Stimulated activated CD8-positive, alpha-beta memory T cell treated with anti-CD3 and anti-CD28 coated beads, Interleukin-15, amount 100 ng/mL, for 24 hours (primary cell): ENCODE measurements at places on chromosomes 7 and 10.

DNA sequence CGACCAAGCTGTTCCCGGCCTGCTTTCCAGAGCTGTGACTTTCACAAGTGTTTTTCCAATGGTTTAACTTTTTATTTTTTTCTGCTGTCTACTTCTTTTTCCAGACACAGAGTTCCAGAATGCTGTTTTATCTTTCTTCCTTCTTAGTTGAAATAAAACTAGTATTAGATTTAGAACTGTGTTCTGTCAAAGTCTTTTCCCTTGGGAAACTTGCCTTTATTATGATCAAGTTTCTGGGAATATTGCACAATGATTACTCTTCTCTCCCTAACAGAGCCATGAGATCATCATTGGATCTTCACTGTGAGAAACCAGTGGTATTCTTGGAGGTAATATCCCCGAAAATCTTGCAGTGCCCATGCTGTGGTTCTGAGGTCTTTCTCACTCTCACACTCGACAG, 104.9 kb upstream of the KCND2 start:
- DNase-seq, result no peak

DNA sequence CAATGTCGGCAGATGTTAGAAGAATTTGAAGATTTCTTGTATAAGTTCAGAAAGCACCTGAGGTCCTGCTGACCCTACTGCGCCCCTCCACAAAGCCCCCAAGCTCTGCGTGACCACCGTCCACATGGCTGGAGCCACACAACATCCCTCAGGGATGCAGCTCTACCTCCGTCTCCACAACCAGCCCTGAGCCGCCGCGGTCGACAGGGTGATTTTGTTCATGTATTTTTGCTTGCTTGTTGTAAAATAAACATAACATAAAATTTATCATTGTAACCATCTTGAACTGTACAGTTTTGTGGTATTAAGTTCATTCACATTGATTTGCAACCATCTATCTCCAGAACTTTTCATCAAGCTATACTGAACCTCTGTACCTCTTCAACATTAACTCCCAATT, 50.5 kb downstream of the CPXM2 start:
- DNase-seq, result no peak

DNA sequence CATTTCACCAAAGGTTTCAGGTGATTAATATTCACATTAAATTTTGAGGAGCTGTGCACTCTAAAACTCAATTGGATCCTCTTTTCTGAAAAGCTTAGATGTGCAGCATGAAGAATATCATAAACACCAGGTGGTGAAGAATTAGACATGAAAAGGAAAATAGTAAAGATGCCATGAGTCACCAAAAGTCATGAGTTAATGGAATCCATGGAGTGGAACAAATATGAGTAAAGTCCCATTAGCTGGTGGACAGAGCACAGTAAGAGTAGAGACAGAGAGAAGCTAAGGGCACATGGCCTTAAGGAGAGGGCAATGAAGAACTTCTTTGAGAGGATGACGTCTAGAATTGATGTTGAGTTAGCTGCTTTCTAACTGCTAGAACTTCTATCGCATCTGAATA, 271.6 kb downstream of the CSTF2T start:
- DNase-seq, result no peak

- DNase-seq, result no peak
Measured at GRCh38 chr7:158449266-158449665, 138.4 kb downstream of the PTPRN2 start.

DNA sequence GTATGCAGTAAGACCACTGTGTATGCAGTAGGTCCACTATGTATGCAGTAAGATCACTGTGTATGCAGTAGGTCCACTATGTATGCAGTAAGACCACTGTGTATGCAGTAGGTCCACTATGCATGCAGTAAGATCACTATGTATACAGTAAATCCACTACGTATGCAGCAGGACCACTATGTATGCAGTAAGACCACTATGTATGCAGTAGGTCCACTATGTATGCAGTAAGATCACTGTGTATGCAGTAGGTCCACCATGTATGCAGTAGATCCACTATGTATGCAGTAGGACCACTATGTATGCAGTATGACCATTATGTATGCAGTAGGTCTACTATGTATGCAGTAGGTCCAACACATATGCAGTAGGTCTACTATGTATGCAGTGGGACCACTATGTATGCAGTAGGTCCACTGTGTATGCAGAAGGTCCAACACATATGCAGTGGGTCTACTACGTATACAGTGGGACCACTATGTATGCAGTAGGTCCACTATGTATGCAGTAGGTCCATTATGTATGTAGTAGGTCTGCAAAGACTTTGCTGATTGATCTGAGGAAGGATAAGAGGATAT, 313.6 kb downstream of the ADARB2 start:
- DNase-seq, result no peak

- DNase-seq, result no peak
Measured at GRCh38 chr10:60040014-60040662, 133.8 kb upstream of the CCDC6 start.

DNA sequence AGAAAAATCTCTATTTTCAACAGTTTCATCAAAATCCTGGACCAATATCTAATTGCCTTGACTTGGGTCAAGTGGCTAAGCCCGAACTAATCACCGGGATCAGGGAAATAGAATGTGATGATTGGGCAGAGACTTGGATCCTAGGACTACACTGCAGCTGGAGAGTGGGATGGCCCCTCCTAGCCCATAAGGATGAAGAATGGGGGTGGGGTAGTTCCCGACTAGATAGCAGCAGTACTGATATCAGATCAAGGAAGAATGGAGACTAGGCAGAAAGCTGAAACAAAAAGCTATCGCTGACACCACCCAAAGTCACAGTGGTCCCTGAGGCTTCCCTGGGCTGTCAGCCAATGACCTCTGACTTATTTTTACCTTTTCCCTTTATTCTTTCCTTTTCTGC, 160.4 kb upstream of the PHYHIPL start:
- DNase-seq, result no peak

DNA sequence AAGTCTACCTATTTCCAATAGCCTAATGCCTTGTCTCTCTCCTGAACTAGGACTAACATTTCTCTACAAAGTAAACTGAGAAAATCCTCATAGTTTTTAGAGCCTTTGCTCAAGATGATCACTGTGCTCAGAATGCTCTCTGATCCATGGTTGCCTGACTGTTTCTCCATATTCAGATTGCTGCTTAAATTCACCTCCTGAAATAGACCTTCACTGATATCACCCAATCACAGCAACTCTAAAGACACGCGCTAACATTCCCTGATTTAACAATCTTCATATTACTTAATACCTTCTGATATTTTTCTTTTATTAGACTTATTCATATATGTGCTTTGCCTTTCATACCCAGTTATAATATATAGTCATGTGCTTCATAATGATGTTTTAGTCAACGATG, 148.9 kb upstream of the SP4 start:
- DNase-seq, result no peak

- no peak for DNase-seq
Measured at GRCh38 chr10:99292159-99292558, 37.0 kb upstream of the CNNM1 start.

GRCh38 chr10:72541337-72541736, 84.5 kb downstream of the MICU1 start:
- DNase-seq, result no peak

DNA sequence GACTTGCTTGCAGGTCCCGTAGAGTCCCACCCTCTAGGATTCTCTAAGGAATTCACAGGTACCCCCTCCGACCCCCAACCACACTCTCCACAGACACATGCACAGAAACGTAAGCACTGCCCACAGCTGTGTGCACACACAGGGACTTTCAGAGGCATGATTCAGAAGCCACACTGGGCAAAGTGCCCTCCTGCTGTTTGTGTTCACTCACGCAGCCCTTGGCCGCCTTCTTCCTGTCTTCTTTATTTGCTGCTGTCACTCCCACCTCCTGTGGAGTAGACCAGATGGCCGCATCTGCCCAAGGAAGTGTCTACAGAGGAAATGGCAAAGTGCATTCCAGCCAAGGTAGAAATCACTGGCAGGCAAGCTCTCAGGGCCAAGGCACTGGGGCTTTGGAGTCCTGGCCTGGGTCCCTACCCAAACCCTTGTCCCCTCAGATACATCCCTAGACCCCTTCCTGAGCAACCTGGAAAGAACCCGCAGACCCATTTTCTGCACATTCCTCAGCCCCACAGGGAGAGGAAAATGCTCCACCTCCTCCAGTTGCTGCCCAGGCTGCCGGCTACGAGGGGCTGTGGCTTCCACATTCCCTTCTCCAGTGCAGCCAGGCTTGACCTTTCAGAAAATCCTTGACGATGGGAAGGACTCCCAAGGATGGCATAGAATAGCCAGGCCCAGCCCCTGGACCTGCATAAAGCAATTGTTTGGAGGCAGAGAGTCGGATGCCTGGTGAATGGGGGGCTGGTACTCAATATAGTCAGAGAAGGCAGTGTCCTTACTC, 21.6 kb upstream of the GIMAP8 start:
- no peak for DNase-seq

DNA sequence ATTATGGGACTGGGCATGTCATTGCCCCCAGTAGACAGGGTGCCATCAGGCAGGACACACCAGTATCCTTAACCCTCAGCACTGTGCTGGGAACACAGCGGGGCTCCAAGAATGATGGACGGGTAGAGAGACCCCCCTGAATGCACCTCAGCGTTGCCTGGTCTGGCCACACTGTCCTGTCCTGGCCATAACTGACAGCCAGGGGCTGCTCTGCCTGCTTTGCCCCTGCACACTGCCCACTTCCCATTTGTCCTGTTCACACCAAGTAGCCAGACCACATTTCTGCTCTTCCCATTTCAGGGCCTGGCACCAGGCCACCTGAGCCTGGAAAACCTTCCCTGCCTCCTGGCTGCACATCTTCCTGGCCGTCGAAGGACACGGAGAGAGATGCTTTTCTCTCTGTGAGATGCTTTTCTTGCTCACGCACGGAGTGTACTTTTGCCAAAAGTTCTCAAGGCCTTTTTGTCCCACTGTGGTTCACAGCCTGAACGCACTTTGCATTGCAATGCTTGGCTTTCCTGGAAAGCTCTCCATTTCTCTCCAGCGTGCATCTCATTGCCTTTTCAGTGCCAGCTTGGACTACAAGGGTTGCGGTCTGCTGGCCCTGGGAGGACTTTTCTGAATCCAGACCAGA, 131.0 kb upstream of the EEPD1 start:
- DNase-seq, result no peak

- DNase-seq, result no peak
Measured at GRCh38 chr10:98340261-98340939, 72.4 kb upstream of the LOXL4 start.

DNA sequence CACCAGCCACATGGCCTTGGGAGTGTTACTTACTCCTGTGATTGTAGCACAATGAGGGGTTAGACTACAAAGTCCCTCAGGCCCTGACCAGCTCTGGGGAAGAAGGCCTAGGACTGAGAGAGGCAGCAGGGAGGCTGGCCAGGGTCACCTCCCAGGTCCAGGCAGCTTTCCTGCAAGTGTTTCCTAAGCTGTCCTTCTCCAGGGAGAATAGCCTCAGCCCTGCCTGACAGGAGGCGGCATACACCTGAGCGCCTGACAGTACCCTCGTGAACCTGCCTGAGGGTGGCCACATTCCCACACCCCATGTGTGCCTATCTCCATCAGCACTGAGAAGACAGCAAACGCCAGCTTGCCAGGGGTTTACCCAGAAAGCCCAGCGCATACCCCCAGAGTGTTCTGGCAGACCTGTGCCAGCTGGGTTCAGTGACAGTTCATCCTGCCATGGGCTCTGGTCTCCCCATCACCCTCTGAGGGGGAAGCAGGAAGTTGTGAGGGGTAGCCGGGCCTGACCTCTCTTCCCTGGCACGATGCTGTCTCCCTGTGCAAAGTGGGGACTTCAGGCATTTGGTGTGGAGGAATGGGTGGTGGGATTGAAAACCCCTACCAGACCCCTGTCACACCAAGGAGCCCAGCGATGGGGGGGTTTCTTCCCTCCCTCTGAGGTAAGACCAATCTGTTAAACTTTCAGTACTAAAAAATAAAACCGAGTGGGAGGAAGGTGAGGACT, 56.3 kb upstream of the CAMK2B start:
- no peak for DNase-seq

DNA sequence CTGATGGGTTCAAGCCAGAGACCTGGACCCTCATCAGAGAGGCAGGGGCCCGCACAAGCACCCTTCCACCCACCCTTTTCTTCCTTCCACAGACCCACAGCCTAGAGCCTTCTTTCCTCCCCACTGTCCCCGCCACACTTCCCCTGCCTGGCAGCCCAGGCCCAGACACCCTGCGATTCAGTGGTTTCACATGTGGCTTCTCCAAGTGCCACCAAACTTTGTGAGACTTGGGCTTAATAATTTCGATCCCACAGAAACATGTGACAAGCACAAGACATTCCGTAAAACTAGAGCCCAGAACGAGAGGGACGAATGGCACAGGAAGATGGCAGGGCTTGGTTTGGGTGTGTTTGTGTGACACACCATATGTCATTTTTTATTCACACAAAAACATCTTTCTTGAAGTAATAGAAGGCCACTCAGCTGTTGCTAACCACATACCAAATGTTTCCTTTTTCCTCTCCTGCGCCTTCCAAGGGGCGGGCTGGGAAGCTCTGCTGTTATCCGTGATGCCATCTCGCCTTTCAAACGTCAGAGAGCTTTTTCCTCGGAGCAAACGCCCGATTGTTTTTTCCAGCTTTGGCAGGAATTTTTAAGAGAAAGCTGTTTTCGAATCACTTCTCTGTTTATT, 162.9 kb downstream of the GRK5 start:
- no peak for DNase-seq

GRCh38 chr10:78805176-78805575, 263.6 kb upstream of the ZMIZ1 start:
- DNase-seq, result no peak

DNA sequence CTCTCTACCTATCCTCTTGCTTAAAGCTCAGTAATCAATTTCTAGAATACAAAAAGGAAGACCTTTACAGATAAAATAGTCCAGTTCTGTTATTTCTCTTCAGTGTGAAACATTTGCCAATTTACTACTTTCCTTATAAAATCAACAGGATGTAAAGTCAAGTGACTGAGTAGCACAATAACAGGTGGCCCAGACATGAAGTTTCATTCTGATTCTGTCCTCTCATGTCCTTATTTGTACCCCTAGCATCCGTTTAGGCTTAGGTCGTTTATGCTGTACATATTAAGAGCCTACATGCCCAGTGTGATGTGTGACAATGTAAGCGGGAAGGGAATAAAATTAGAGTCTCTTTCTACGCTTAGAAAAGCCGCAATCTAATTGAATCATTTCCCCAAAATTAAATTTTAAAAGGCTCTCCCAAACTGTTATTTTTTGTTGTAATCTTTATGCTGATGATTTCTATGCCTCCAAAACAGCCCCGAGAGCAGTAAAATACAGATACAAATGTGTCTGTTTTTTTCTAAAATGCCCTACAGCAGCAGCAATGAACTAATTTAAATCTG, 29.1 kb downstream of the EPC1 start:
- no peak for DNase-seq

GRCh38 chr10:5070648-5071410, 23.4 kb upstream of the AKR1C3 start:
- DNase-seq, result no peak

GRCh38 chr7:42642699-42643098, 269.2 kb downstream of the C7orf25 start:
- DNase-seq, result no peak

GRCh38 chr10:78404296-78404695, 370.6 kb downstream of the RPS24 start:
- DNase-seq, result no peak

- DNase-seq, result no peak
Measured at GRCh38 chr10:100167553-100168312, 18.1 kb downstream of the ERLIN1 start.

- no peak for DNase-seq
Measured at GRCh38 chr7:79308192-79308591, 145.3 kb downstream of the MAGI2 start.
